ENCODE measurements at places on chromosomes 12 and 14.

DNA sequence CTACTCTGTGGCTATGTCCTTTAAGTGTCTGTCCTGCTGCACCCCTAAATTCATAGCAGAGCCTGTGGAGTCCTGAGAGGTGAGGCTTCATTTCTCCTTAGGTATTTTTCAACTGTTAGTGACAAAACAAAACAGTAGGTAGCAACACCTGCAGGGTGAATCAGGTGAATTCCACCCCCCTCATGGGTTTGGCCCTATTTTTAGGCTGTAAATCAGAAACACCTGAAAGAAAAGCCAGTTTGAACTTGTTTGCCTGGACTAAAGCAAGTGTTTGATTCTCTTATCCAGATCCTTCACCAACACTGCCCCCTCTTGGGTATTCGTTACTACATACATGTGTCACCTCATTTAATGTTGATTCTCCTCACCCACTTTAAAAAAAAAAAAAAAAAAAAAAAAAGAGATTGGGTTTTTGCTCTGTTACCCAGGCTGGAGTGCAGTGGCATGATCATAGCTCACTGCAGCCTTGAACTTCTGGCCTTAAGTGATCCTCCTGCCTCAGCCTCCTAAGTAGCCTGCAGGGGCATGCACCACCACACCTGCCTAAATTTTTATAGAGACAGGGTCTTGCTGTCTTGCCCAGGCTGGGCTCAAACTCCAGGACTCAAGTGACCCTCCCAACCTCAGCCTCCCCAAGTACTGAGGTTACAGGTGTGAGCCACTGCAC is 10.3 kb downstream of the TBPL2 start:
- no peak for DNase-seq

DNA sequence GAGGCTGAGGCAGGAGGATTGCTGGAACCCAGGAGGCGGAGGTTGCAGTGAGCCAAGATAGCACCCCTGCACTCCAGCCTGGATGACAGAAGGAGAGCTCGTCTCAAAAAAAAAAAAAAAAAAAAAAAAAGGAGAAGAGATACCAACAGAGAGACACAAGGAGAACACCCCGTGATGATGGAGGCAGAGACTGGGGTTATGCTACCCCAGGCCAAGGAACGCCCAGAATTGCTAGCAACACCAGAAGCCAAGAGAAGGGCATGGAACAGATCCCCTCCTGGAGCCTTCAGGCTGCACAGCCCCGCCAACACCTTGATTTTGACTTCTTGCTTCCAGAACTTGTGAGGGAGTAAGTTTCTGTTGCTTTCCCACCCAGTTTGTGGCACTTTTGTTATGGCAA is 148.0 kb upstream of the FOXN3 start:
- no peak for DNase-seq

DNA sequence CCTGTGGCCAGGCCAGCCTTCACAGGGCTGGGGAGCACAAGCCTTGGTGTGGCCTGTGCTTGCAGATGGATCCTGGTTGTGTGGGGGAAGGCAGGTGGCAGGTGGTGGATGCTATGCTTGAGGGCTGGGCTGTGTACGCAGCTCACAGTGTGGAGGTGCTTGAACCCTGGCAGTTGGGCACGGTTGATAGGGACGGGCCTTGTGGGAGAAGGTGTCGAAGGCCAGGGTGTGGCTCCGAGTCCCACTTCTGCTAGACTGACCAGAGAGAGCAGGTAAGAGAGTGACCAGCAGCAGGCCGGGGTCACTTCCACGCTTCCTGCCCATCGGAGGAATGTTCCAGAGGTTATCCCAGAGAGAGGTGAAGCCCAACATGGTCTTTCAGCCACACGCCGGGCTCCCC is 85.5 kb downstream of the CACNA1C start:
- DNase-seq: no peak

DNA sequence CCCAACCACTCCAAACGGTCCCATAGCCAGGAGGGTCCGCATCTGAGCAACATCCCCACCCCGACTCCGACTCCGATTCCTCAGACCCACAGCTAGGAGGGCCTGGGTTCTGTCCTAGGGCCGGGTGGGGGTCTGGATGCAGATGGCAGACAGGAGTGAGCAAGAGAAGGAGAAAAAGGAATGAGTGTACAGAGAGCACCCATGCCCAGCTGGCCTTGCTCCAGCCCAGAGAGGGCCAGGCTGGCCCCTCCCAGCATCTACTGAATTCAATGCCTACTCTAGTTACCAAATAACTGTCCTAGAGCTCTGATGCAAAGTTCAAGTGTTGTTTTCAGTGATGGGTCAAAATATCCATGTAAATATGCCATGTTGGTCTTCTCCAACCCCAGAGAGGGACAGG is 40.8 kb downstream of the VDR start:
- no peak for DNase-seq

GRCh38 chr14:81535396-81536164 is 1.9 kb upstream of the SEL1L start:
- DNase-seq: no peak

GRCh38 chr12:57369202-57369601 is 61.6 kb downstream of the R3HDM2 start:
- DNase-seq: no peak

DNA sequence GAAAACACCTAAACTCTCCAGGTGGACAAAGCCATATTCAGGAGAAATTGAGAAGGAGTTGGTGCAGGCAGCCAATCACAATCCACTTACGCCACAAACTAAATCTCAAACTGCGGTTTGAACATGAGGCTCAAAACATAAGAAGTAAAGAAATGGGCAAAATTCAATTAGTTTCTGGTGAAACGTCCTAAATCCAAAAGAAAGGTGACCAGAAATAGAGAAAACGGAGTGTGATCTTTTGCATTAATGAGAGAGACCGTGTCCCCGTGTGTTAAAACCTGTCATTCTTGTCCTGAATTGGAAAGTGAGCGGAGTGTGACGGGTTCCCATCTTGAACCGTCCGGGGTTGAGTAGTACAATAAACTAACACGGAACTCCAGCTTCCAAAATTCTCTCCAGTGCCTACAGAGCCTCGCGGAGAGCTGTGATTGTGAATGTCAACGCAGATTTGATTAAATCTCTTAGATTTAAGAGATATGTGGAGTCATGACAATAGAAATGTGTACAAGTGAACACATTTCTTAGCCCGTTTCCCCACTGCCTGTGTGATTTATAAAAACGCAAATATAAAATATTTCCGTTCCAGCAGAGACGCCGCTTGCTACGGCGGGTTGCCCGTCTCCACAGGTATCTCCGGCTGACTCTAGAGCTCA is 595 bp upstream of the METAP2 start:
- peak; percentile 73 for DNase-seq

DNA sequence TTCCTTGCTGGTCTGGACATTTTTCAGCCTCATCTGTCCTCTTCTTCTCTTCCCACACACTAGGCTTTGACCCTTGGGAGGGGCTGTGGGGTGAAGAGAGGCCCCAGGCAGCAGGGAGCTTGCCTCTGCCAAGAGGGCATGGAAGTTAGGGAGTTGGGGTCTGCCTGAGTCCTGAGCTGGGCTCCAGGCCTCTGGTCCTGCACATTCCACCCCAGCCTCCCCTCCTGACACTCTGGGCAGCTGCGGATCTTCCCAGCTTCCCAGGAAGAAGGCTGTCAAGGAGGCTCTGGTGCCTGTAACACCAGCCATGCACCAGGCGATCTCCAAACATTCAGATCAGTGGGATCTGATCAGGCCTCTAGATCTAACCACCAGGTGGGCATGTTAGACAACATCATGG is 169.1 kb upstream of the PRMT8 start:
- no peak for DNase-seq

GRCh38 chr12:77841521-77841920 is 10.8 kb downstream of the NAV3 start:
- DNase-seq: no peak

GRCh38 chr12:109763201-109763841 is 49.7 kb downstream of the FAM222A start:
- DNase-seq: peak; percentile 65

DNA sequence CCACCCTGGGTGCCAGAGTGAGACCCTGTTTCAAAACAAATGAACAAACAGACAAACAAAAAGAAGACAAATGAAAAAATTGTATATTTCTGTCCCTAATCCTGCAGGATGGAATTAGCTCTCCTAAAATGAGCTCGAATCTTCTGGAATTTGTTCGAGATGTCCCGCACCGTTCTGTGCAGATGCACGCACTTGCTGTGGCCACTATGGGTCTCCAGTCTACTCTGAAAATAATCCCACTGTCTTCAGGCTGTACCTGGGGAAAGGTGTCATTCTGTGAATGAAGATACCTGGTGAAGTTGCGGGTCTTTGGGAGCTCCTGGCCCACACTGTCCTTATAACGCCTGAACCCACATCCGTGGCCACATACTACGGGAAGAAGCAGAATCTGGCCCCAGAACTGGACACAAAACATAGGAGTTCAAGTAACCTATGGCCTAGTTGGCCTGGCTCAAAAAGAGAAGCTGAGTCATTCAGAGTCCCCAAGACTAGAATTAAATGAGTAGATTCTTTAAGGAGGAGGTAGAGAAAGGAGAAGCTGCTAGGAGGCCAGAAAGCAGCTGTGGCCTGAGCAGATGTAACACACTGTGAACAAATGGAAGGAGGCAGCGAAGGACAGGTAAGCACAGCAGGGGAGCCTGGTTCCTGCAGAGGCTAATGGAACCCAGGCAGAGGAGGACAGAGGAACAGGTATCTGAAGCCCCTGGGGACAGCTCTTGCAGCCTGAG is 108.6 kb downstream of the FOXN3 start:
- no peak for DNase-seq

- DNase-seq: no peak
Observed at GRCh38 chr12:104510145-104510872, 53.6 kb downstream of the CHST11 start.

DNA sequence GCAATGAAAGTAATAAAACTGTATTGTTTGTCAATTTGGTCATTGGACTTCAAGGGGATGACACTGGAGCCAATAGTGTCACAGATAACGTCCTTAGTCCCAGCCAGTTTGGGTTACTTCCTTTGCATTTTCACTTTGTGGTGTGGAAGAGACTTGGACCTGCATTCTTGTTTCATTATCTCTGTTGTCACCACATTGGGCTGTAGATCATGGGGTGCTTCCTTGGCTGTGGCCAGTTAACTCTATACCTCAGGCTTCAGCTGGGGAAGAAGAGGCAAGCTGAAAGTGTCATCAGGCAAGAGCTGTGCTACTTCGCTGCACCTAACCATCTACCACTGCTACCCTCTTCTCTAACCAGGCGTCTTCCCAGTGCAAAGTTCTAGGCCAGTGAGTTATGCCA is 15.1 kb upstream of the CISTR start:
- DNase-seq: no peak

DNA sequence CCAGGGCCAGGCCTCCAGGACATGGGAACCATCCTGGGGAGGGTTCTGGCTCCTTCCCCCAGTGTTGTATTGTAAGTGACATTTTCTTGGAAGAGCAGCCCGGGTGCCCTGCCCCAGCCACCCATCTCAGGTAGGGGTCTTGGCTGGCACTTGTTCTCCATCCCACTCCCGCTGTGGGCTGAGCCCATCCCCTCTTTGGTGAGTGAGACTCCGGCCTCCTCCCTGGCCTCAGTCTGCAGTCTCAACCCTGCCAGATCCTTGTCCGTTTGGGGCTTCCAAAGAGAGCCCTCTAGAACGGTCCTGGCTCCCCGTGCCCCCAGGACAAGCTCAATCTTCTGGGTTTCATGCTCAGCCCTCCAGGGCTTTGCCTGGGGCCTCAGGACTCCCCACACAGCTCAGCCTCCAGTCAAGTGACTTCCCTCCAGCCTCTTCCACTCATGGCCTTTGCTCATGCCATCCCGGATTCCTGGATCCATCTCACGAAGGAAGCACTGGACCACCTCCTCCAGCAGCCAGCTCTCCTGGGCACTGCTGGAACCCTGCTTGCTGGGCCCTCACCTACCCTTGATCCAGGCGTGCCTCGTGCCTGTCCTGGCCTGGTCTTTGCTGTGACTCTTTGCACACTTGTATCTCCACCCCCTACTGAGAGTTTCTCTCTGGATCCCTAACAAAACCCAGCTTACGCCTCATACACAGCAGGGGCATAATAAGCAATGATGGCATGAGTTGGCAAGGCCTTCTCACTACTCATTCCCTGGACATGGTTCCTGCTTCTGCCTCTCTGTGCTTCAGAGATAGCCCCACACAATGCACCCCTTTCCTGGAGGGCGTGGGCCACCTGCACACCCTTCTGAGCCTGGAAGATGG is 297.4 kb upstream of the RTL1 start:
- DNase-seq: peak; percentile 73

GRCh38 chr14:81859046-81859445 is 325.4 kb upstream of the SEL1L start:
- DNase-seq: no peak

- no peak for DNase-seq
Observed at GRCh38 chr14:33646692-33647260, 304.1 kb downstream of the EGLN3 start.

DNA sequence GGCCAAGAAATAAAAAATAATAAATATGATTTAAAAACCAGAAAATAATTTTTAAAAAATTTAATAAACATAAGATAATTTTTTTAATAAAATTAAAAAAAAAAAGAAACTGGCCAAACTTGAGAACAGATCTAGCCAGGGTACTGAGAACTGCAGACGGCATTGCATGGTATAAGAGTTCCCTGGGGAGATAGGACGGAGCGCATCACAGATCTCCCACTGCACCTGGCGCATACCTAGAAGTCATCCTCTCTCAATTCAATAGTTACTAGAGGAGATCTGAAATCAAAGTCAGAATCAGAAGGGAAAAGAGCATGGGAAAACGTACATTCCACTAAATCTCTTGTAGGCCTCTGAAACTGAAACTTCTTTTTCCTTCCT is 58.9 kb upstream of the BCL2L14 start:
- no peak for DNase-seq

DNA sequence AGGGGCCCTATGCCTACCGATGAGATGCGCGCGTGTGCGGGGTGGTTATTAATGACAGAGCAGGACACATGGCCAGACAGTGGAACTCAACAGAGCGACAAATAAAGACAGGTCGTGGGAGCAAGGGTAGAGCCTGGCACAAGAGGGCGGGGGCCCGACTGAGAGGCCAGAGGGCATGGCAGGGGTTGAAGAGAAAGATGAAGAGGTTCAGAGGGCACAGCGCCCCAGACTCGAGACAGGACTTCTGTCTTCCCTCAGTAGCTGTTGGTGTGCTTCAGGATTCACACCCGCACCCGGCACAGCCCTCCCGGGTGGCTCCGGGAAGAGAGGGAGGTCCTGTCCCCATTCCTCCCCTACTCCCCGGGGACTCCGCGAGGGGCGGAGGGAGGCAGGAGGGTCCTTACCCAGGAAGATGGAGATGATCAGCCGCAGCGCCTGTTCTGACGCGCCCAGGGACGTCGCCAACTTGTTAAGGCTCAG is 366 bp downstream of the LPCAT3 start:
- no peak for DNase-seq

DNA sequence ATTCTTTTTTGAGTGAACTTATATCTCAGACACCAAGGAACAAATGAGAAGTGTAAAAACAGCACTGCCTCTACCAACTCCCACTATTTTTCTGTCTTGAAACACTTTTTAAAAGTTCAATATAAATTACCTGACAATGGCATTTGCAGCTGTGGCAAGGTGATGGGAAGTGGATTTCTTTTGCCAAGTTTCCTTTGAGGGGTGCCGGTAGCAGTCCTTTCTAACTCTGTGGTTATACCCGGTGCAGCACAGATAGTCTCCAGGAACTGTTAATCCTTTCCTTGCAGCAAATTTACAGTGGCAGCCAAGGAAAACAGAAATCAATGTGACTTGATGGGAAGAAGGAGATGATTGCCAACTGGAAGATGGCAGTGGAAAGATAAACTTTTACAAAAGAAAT is 243.7 kb downstream of the BCAT1 start:
- DNase-seq: no peak

All from osteocyte (in vitro differentiated cells).